Left lung (tissue), 14 donors: ENCODE measurements at places on chromosomes 7 and 10.

GRCh38 chr10:88541116-88541626, 41.9 kb downstream of the RNLS start:
- DNase-seq: no peak

DNA sequence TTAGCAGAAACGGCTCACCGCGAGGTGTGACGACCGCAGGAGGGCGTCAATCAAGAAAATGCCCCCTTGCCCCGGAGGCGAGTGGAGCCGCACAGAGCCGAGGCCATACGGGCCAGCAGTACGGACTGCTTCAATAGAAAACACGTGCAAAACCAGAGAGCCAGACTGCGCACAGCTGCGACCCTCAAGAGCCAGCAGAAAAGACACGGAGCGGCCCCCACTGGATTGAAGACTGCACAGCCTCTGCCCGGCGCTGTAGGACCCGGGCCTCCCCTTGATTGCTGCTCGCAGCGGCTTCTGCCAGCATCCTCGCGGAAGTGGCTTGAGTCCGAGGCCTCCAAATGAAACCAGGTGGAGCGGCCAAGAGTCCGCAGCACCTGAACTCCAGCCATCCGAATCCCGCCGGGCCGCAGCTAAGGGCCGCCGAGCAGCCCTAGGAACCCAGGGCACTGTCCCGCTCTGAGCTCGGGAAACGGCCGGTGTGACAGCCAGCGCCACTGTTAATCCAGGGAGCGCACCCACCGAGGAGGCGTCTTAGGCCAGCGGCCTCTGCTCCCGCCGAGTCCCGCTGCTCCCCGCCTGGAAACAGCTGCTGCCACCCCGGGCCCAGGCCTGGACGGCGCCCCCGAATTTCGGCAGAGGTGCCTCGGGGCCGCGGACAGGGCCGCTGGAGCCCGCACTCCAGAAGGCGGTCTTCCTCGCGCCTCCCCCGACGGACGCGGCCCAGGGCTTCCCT, 660 bp upstream of the HHEX start:
- DNase-seq: peak; percentile 44

- DNase-seq: peak; percentile 79
Observed at GRCh38 chr10:89535171-89536012, at the start of gene SLC16A12. Gene SLC16A12 (minus strand): TSS chr10:89535594. CDS start chr10:89462578, 73,016 bp downstream.

- no peak for DNase-seq
Observed at GRCh38 chr7:29490094-29490607, 73.5 kb upstream of the PRR15 start.

DNA sequence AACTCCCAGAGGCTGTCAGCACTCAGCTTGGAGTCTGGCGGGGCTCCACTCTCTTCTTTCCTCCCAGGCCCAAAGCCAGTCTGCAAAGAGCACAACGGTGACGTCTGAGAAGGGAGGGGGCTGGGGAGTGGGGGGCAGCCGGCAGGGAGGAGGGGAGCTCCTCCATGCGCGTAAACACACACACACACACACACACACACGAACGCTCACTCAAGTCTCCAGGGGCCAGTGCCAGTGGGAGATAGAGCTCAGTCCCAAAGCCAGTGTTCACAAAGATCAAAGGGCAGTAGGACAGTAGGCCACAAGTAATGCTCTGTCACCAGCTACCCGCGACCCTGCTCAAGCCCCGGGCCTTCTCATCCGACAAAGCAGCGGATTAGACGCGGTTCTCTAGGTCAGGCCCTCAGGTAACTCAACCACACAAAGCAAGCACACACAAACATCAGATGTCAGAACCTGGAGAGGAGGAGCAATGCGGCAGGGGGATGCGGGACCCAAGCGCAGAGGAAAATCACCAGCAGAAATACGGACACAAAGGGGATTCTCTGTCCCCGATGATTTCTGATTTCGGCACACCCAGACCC, 19.9 kb downstream of the TCAF1 start:
- peak; percentile 82 for DNase-seq

GRCh38 chr7:81210137-81211064, 291.6 kb upstream of the SEMA3C start:
- DNase-seq: no peak

- peak; percentile 60 for DNase-seq
Observed at GRCh38 chr7:11343818-11344413, 370.2 kb downstream of the PHF14 start.

- DNase-seq: no peak
Observed at GRCh38 chr10:67988606-67989005, 86.5 kb downstream of the HERC4 start.

- DNase-seq: no peak
Observed at GRCh38 chr7:33774762-33775523, 130.4 kb upstream of the BMPER start.

DNA sequence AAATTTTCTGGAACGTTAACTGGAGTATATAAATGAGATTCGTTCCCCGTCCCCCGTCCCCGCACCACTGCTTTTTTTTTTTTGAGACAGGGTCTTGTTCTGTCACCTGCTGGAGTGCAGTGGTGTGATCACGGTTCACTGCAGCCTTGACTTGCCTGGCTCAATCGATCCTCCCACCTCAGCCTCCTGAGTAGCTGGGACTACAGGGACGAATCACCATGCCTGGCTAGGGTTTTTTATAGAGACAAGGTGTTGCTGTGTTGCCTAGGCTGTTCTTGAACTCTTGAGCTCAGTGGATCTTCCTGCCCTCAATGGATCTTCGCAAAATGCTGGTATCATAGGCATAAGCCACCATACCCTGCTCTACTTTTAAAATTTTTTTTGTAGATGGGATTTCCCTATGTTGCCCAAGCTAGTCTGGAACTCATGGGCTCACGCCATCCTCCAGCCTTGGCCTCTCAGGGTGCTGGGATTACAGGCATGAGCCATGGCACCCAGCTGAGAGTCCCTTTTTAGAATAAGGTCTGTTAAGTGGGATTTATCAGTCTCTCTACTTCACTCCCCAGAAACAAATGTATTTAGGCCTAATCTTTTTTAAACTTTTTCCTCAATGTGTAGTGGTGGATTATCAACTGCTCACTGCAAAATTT, 122.9 kb downstream of the LYZL1 start:
- DNase-seq: no peak

DNA sequence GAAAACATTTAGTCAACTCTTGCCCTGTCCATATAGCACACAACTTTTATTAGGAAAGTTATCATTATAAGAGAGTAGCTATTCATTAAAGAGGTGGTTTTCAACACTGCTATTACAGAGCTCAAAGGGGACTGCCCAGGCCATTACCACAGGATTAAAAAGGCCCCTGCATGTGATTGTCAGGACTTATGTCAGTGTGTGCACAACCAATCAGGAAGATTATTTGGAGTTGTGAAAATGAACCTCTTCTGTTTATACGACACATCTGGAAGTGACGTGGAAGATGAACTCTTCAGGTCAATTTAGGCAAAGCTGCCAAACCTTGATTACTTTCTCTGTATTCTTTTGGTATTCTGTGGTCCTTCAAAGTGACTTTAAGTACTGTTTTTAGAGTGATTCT, 14.7 kb downstream of the CCNY start:
- DNase-seq: no peak

DNA sequence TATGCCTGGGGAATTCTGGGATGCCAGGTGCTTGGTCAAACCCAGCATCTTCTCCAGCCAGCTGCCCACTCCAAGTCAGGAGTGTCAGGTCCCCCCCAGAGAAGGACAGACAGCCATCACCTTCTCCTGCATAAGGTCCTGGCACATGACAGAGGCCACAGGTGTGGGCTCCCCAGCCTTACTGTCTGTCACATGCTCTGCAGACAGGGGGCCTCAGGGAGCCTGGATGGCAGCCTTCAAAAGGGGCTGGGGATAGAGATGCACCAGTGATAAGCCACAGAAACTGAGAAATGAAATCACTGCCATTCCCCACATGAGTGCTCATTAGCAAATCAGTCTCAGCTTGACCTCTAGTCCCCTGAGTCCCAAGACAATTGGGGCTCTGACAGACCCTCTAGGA, 72.9 kb downstream of the PLXNA4 start:
- DNase-seq: no peak

- DNase-seq: no peak
Observed at GRCh38 chr10:18157881-18158280, 17.7 kb downstream of the CACNB2 start.

DNA sequence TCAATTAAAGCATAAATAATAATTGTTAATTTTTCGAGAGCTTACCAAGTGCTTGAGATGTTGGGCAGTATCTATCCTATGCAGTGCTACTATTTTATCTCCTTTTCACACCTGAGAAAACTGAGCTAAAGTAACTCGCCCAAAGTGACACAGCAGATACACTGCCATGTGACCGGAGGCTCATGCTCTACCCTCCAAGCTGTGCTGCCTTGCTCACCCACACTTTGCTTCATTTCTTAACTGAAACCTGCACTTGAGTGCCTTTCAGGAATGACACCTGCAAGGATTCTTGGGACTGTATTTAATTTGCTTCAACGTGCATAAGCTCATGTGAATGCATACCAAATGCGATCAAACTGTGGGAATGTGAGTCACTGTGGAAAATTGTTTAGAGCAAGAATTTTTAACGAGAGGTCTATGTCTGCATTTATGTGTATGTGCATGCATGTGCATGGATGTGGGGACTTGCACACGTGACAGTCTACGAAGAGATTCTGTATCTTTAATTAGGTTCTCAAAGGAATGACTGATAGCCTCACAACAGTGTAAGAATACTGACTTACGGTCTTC, 119.2 kb downstream of the ADCYAP1R1 start:
- DNase-seq: no peak

DNA sequence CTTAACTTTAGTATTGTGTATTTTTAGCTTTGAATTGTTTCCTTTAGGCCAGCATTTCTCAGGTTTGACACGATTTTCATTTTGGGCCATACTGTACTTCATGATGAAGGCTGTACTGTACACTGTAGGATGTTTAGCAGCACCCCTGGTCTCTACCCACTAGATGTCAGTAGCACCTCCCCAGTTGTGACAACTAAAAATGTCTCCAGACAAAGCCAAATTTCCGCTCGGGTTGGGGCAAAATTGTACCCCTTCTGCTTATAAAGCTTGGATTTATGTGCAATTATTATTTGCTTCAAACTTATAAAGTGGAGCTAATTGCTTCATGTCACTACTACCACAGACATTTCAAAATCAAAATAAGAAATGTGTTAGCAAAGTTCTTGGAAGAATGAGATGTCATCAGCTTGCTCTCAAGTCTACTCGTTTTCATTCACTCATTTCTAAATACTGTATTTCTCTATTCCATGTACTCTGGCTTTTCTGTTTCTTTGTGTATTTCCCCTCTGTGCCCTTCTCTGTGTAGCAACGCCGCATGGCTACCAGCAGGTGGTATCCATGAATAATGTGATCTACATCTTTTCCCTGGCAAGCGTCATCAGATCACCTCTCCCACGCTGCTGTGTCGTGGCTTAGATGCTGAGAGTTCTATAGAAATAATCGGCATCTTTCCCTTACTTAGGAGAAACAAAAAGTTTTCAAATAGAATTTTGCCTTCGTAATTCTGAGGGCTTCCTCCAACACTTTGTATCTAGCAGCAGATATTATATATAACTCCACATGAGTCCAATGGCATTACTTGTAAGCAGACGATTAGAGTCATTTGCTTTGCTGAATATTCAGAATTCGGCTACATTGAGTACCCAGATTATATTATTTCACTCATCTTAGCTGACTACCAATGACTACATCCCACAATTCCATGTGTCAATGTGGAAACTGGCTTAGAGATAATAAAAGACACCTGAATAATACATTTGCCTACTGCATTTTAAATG, 47.8 kb upstream of the CALCR start:
- peak; percentile 3 for DNase-seq

GRCh38 chr10:98252464-98252863, 15.5 kb downstream of the LOXL4 start:
- DNase-seq: no peak

- DNase-seq: no peak
Observed at GRCh38 chr10:7085147-7085912, 325.5 kb downstream of the SFMBT2 start.

GRCh38 chr10:99430116-99430450, 341 bp downstream of the GOT1 start:
- no peak for DNase-seq

- no peak for DNase-seq
Observed at GRCh38 chr10:118547282-118547681, 48.2 kb downstream of the PRLHR start.

DNA sequence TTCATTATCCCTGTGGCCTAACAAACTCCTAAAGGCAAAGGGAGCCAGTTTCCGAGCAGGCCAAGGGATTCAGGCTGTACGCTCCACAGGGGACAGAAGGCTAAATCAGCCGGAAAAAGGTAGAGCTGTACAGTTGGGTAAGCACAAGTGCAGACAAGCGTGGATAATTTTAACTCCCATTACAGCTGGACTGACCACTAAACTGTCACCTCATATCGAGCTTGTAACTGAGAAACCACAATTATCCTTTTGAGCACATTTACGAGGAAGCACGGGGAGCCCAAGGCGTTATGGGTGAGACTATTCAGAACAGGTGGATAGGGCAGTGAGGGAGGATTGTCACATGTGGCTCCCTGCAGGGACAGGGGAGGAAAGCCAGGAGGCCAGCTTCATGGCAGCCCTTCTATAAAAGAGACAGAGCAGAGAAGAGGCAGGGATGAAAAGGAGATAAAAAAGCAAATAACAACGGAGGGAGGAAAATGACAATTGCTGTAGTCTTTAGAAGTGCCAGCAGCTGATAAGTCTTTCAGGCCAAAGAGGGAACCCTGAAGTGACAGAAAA, 288.0 kb downstream of the FGFR2 start:
- no peak for DNase-seq

GRCh38 chr10:45239642-45240041, 75.8 kb downstream of the OR13A1 start:
- no peak for DNase-seq

DNA sequence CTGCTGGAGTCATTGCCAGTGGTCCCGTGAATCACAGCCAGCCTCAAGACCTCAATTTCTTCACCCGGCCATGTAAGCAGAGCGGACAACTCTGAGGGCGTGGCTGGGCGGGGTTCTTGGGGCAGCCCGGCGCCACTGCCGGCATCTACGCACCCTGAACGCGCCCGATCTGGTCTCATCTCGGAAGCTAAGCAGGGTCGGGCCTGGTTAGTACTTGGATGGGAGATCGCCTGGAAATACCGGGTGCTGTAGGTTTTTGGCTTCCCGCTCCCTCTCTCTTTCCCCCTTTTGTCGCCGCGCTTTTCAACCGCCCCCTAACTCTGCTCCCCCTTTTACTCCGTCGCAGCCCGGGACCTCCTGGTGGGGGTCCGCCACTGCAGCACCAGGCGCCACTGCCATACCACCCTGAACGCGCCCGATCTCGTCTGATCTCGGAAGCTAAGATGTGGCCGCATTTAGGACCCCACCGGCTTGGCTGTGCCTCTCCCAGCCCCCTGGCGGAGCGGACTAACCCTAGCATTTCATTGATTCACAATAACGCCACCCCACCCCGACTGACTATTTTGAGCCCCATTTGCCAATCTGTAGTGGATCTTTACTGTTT, 25.3 kb downstream of the GARIN1A start:
- DNase-seq: peak; percentile 85
